ENCODE measurements at places on chromosomes 16 and 17. TPM values are rescaled to one million over a fixed set of nuclear protein-coding genes. Genes with fewer than 3 reads are reported as not detected.

The IQCK gene
- 42.5 TPM for total RNA-seq

The DHX58 gene
- 45.6 TPM for total RNA-seq

The CDH5 gene
- not detected for total RNA-seq

The TRIM72 gene
- total RNA-seq: not detected

The FOXL1 gene
- total RNA-seq: 14.5 TPM

The CIBAR2 gene
- not detected for total RNA-seq

The MMP28 gene
- total RNA-seq: not detected

The KRT40 gene
- not detected for total RNA-seq

The APRT gene
- 203 TPM for total RNA-seq

- no peaks in the 10 kb centered on the region for H3K27me3 ChIP-seq
- no peak overlapping the region for H3K27ac ChIP-seq
- no peak for DNase-seq
- peaks cover 71% of the 10 kb centered on the region for H3K36me3 ChIP-seq
- H3K4me1 ChIP-seq: peaks cover 76% of the 10 kb centered on the region
- no peak overlapping the region for H3K4me3 ChIP-seq
Observed at GRCh38 chr16:89484041-89484501, 6.3 kb downstream of the ANKRD11 start.

- no peak for DNase-seq
- H3K4me3 ChIP-seq: no peak overlapping the region
- H3K27ac ChIP-seq: no peak overlapping the region
- peaks cover 24% of the 10 kb centered on the region for H3K27me3 ChIP-seq
- H3K36me3 ChIP-seq: no peaks in the 10 kb centered on the region
Observed at GRCh38 chr17:33989361-33990148, 265.5 kb upstream of the CCL2 start.

DNA sequence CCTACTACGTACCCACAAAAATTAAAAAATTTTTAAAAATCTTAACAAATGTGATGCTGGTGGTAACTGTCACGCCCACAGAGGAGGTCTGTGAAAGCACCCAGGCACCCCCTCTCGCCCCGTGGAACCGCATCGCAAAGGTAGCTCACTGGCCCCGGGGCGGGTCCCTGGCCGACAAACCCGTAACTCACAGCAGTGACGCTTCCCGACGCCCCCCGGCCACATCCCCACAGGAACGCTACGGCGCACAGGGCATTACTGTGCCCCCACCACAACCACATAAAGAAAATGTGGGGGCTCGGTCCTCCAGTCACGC lies 366 bp downstream of the ANKS3 start:
- peak; percentile 23 for DNase-seq
- peaks cover 14% of the 10 kb centered on the region for H3K27me3 ChIP-seq
- peaks cover 41% of the 10 kb centered on the region for H3K36me3 ChIP-seq
- peaks cover 17% of the 10 kb centered on the region for H3K4me1 ChIP-seq
- H3K4me3 ChIP-seq: peak overlapping the region; percentile 99
- peak overlapping the region; percentile 97 for H3K27ac ChIP-seq

DNA sequence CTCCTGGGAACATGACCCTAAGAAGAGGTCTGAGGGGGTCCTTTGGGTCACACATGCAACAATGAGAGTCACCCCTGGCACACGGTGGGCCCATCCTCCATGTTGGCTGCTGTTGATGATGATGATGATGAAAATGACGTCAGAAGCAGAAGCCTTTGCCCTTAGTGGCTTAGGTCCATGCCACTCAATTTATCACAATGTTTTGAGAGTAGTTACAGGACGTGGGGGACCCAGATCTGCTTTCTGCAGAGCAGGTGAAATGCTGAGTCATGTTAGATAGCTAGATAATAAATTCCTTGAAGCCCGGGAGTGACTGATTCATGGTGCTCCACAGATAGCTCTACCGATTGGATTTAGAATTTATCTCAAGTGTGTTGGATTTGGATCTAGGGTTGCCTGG lies 53.9 kb downstream of the VPS35L start:
- H3K27ac ChIP-seq: no peak overlapping the region
- H3K4me1 ChIP-seq: peaks cover 11% of the 10 kb centered on the region
- no peak overlapping the region for H3K4me3 ChIP-seq
- H3K36me3 ChIP-seq: no peaks in the 10 kb centered on the region
- no peaks in the 10 kb centered on the region for H3K27me3 ChIP-seq

- H3K4me3 ChIP-seq: no peak overlapping the region
- peaks cover 35% of the 10 kb centered on the region for H3K27me3 ChIP-seq
- no peaks in the 10 kb centered on the region for H3K36me3 ChIP-seq
- H3K4me1 ChIP-seq: no peaks in the 10 kb centered on the region
- DNase-seq: peak; percentile 77
Observed at GRCh38 chr17:63950940-63951907, 19.1 kb upstream of the CD79B start.

DNA sequence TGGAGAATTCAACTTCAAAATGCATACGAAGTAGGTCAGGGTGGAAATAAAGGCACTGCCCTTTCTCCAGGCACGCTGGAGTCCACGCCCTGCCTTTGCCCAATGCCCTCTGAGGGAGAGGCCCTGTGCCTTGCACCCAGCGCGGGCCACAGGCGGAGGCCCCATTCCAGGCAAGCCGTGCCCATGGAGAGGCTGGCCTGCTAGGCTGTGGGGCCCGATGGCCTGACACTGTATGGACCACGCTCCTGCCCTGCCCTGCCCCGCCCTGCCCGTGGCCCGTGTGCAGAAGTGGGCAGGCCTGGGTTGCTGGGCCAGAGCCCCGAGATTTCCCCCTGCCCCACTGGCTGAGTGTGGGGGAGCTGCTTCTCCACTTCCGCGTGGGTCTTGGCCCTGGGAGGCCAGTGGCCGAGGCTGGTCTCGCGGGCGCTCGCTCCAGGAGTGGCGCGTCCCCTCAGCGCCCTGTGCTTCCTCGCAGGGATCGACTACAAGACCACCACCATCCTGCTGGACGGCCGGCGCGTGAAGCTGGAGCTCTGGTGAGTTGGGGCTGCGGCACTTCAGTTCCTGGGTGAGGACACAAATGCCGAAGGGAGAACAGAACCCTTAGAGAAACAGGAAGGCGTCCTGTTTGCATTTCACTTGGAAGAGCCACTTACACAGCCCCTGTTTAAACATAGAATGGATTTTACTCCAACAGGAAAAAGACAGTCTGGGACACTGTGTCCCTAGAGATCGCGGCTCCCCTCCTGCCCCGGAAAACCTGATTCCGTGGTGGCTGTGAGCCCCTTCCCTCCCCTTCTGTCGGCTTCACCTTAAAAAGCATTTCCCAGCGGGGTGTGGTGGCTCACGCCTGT lies 13.8 kb upstream of the WFIKKN1 start:
- DNase-seq: no peak
- H3K27me3 ChIP-seq: no peaks in the 10 kb centered on the region
- no peak overlapping the region for H3K27ac ChIP-seq
- H3K4me3 ChIP-seq: no peak overlapping the region
- H3K4me1 ChIP-seq: no peaks in the 10 kb centered on the region
- peaks cover 21% of the 10 kb centered on the region for H3K36me3 ChIP-seq

GRCh38 chr16:57128771-57129389 lies 36.5 kb downstream of the CPNE2 start:
- no peaks in the 10 kb centered on the region for H3K27me3 ChIP-seq
- no peak overlapping the region for H3K27ac ChIP-seq
- DNase-seq: no peak

- no peak overlapping the region for H3K27ac ChIP-seq
- H3K4me1 ChIP-seq: no peaks in the 10 kb centered on the region
- no peak for DNase-seq
- H3K27me3 ChIP-seq: no peaks in the 10 kb centered on the region
- H3K4me3 ChIP-seq: no peak overlapping the region
Observed at GRCh38 chr16:62036802-62037135, 531 bp upstream of the CDH8 start.

DNA sequence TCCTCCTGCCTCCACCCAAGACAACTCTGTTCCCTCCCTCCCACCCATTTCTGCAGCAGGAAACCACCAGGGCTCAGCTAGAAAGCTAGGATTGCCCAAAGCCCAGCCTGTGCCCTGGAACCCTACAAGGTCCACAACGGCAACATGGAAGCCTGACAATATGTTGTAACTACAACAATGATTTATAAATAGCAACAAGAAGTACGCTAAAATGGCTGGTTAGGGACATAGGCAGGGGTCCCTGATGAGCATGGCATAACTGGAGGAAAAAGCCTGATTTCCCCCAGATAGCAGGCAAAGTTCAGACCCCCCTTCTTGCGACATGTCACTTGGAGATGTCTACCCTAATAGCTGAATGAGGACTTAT lies 6.6 kb downstream of the ST3GAL2 start:
- peaks cover 5% of the 10 kb centered on the region for H3K36me3 ChIP-seq
- H3K27ac ChIP-seq: no peak overlapping the region

DNA sequence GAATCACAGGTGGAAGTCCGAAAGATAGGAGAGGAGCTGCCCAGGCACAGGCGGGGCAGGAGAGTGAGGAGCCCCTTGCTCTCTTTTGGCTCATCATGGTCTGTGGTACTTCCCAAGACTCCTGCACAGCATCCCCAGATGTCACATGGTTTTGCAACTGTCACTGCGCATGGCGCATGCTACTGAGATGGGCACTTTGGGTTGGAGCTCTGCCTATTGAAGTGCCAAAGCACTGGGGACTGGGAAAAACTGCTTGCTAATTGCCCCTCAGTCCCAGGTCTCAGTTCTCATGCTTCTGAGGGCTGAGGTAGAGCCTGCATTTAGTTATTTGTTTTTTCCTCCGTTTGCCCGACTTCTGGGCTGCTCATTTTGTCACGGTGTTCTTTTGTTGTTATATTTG lies 156.8 kb upstream of the CDH13 start:
- H3K36me3 ChIP-seq: no peaks in the 10 kb centered on the region
- no peak overlapping the region for H3K4me3 ChIP-seq
- H3K27me3 ChIP-seq: peaks cover 62% of the 10 kb centered on the region
- no peak overlapping the region for H3K27ac ChIP-seq

DNA sequence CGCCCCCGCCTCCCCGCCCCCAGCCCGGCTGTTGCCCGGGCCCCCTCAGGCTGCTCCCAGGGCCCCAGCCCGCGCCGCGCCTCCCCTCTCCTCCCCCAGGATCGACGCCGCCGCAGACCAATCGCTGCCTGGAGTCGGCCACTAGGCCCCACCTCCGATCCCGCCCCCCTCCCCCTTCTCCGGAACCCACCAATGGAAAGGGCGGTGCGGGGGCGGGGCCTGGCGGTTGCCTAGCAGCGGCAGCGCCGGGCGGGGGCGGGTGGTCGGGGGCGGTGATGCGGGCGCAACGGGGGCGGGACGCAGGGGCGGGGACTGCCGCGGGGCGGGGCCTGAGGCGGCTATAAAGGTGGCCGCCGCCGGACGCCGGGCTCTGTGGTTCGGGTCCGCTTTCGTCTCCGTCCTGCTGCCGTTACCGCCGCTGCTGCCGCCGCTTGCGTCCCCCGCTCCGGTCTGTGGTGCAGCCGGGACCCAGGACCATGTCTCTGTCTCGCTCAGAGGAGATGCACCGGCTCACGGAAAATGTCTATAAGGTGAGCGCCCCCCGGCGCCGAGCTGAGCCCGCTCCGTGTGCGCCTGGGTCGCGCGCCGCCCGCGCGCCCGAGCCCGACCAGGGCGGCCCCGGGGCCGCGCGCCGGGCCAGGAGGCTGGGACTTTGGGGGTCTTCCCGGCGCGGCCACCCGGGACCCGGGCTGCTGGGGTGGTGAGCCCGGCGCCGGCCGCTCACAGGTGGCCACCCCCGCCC lies at the start of gene BAIAP2:
Gene BAIAP2 (plus strand): TSS at position 373 of the 742 bp plus-strand sequence. CDS start 104 bp downstream, at position 477.
- peak; percentile 96 for DNase-seq
- peaks cover 67% of the 10 kb centered on the region for H3K36me3 ChIP-seq
- H3K4me1 ChIP-seq: peaks cover 47% of the 10 kb centered on the region
- H3K4me3 ChIP-seq: peak within 1 kb of the TSS; percentile 75
- no peaks in the 10 kb centered on the region for H3K27me3 ChIP-seq

GRCh38 chr16:11151885-11152629 lies 103.9 kb downstream of the SOCS1 start:
- H3K27ac ChIP-seq: no peak overlapping the region
- no peaks in the 10 kb centered on the region for H3K36me3 ChIP-seq
- H3K4me1 ChIP-seq: no peaks in the 10 kb centered on the region

GRCh38 chr17:72928454-72929136 lies 163.9 kb downstream of the SLC39A11 start:
- no peak overlapping the region for H3K27ac ChIP-seq
- no peak overlapping the region for H3K4me3 ChIP-seq
- no peaks in the 10 kb centered on the region for H3K36me3 ChIP-seq

DNA sequence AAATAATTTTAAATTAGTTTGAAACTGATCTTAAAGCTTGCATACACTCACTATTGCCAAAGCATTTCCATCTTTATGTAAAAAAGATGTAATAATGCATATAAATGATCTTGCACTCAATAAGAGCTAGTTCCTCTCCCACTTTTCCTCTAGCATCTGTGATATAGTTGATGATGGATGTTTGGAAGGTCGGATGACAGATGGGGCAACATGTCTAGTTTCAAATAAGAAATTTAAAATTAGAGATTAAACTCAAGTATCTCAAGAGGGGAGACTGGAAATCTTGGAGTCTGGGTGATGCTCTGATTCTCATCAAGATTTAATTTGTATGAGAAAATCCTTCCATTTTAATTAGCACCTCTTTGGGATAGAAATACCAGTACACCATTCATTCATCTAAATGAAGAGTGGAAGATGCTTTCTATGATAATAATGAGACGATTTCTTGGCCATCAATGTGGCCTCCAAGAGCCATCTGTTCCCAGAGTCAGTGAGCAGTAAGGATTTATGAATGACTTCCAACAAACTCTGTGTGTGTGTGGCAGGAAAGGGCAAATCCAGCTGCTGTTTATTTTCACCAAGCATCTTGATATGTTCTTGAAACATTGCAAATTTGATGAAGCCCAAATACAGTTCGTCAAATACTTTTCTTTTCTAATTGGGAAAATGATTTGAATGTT lies 616.3 kb upstream of the CDH8 start:
- no peaks in the 10 kb centered on the region for H3K36me3 ChIP-seq
- DNase-seq: no peak
- no peak overlapping the region for H3K4me3 ChIP-seq
- no peaks in the 10 kb centered on the region for H3K4me1 ChIP-seq
- H3K27ac ChIP-seq: no peak overlapping the region

GRCh38 chr16:15975172-15975571 lies 25.8 kb downstream of the ABCC1 start:
- H3K4me1 ChIP-seq: no peaks in the 10 kb centered on the region
- no peaks in the 10 kb centered on the region for H3K27me3 ChIP-seq
- H3K36me3 ChIP-seq: peaks cover 6% of the 10 kb centered on the region
- no peak for DNase-seq

DNA sequence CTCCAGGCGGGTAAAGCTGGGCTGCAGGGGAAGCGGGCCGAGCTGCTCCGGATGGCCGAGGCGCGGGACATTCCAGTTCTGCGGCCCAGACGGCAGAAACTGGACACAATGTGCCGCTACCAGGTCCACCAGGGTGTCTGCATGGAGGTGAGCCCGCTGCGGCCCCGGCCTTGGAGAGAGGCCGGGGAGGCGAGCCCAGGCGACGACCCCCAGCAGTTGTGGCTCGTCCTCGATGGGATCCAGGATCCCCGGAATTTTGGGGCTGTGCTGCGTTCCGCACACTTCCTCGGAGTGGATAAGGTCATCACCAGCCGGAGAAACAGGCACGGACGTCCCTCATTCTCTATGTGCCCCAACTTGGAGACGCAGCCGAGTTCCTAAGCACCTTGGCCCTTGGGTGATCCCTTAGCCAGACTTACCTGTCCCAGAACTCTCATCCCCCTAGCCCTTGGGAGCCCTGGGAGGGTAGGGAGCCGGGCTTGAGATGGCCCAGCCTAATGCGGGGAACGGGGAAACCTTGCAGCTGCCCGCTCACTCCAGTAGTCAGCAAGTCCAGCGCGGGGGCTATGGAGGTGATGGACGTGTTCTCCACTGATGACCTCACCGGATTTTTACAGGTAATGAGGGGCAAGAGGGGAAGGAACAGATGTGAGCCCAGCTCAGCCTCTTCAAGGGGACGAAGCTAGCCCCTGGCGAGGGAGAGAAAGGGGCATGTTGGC lies 806 bp downstream of the MRM1 start:
- peak; percentile 70 for DNase-seq
- H3K27ac ChIP-seq: peak overlapping the region; percentile 84
- H3K4me3 ChIP-seq: peak overlapping the region; percentile 81
- peaks cover 34% of the 10 kb centered on the region for H3K4me1 ChIP-seq

GRCh38 chr16:71954699-71955195 lies 45.5 kb downstream of the PKD1L3 start:
- no peak overlapping the region for H3K27ac ChIP-seq
- no peaks in the 10 kb centered on the region for H3K36me3 ChIP-seq
- H3K4me1 ChIP-seq: no peaks in the 10 kb centered on the region

Data from Calu3 (cell line).